NT2/D1 (cell line): ENCODE measurements at places on chromosomes 7 and 10.
A peak's percentile ranks its signal among the peaks of the same experiment; 100 is the strongest.

DNA sequence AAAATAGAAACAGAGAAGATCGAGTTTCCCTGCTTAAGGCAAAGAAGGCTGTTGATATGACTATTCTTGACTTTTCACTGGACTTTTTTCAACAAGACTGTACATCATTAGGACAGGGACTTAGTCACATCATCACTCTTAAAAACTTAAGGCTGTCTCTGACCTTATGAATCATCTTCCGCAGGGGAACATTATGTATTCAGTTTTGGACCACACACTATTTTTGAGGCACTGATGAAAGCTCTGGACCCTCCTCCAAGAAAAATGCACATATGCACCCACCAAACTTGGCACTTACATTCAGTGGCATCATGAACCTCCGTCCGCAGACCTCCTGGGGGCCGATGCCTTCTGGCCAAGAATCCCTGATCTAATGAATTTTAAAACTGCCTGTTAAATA is 96.4 kb downstream of the CALD1 start:
- DNase-seq, result no peak

GRCh38 chr7:130205084-130205947 is at the start of gene TMEM209:
TSS of gene TMEM209 (minus strand) at chr7:130205406. CDS start at chr7:130205375, 31 bp downstream.
- DNase-seq, result peak; percentile 97

- DNase-seq, result peak; percentile 11
Measured at GRCh38 chr7:149355390-149356048, 93.5 kb downstream of the ZNF783 start.

DNA sequence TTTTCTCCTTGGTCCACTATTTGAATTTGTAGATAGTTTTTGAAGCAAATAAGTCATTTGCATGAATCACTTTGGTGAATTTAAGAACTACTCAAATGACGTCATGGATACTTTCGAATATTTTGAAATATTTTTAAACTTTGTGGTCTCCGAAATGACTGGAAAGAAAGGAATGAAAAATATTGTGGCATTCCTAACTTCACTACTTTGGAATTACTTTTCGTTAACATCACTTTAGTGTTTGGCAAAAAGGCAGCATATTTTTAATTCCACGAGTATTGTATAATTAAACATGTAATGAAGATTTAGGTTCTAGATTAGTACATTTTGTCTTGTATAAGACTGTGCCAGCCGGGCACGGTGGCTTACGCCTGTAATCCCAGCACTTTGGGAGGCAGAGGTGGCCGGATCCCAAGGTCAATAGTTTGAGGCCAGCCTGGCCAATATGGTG is 35.3 kb upstream of the ZRANB1 start:
- DNase-seq, result no peak

- DNase-seq, result no peak
Measured at GRCh38 chr10:34351161-34351560, 463.9 kb downstream of the PARD3 start.

GRCh38 chr10:48626986-48627731 is 22.3 kb upstream of the ARHGAP22 start:
- no peak for DNase-seq

GRCh38 chr7:74297516-74298233 is 8.5 kb downstream of the CLIP2 start:
- DNase-seq, result no peak

DNA sequence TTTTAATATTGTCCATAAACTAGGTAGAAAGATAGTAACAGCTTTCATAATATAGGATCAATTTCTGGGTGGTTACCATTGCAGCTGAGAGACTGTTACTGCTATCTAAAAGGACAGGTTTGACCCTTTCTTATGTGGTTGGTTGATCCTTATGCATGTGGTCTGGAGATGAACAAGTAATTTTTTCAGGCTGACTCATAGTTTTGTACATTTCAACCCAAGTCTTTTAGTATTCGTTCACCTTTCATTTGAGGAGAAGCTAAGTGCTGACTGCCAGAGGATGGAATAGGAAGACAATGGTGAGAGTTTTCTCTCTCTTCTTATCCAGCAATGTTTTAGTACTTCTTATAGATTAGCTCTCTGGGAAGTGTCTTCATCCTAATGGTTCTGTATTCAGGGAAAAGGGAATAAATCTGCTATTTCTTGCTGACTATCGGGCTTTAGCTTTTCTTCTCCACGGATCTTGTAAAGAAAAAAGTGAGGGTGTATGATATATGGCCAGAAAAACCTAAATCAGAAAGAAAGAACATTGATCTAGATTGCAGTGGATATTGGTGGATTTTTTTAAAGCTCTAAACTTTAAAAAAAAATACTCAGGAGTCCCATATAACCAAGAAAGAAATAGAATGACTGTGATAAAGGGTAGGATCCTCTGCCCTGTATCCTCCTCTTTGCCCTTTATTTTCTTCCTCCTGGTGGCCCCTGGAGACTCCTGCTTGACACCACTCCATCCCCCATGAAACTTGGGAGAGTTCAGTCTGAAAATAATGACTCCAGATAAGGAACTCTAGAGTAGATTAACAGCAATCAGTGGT is 88.0 kb downstream of the CPED1 start:
- no peak for DNase-seq

- DNase-seq, result no peak
Measured at GRCh38 chr10:48748573-48748972, 63.9 kb downstream of the WDFY4 start.

DNA sequence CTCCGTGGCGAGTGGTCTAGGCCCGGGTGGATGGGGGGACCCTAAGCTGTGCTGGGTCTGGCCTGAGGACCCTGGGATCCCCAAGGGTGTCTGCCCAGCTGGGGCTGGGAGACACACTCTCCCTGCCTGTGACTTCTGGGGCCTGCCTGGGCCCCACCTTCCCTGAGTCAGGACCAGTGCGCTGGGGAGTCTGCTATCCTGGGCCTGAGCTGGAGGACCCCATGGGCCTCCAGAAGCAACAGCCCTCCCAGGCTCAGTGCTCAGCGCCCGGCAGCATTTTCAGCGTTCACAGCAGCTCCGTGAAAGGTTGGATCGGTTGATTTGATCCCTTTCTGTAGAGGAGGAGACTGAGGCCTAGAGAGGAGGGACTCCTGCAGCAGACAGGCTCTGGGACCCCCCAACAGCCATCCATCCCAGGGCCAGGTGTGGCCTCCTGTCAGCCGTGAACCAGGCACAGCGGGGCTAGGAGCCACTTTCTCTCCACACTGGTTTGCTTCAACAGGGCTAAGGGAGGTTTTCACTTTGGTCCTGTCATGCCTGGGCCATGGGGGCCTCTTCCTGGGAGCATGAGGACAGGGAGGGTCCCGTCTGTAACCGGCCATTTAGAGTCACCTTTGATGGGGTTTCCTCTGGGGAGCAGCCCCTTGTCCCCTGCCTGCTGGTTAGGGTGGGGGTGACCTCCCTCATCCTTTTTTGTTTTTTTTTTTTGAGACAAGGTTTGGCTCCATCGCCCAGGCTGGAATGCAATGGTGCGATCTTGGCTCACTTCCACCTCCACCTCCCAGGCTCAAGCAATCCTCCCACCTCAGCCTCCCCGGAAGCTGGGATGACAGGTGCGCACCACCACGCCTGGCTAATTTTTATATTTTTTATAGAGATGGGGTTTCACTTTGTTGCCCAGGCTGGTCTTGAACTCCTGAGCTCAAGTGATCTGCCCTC is 12.4 kb downstream of the FOXL3 start:
- DNase-seq, result no peak

- peak; percentile 13 for DNase-seq
Measured at GRCh38 chr7:88111140-88111743, 108.6 kb downstream of the SRI start.

GRCh38 chr7:119228482-119228881 is 1004.0 kb downstream of the ANKRD7 start:
- no peak for DNase-seq

GRCh38 chr10:29392376-29393021 is 103.6 kb downstream of the LYZL1 start:
- DNase-seq, result no peak

DNA sequence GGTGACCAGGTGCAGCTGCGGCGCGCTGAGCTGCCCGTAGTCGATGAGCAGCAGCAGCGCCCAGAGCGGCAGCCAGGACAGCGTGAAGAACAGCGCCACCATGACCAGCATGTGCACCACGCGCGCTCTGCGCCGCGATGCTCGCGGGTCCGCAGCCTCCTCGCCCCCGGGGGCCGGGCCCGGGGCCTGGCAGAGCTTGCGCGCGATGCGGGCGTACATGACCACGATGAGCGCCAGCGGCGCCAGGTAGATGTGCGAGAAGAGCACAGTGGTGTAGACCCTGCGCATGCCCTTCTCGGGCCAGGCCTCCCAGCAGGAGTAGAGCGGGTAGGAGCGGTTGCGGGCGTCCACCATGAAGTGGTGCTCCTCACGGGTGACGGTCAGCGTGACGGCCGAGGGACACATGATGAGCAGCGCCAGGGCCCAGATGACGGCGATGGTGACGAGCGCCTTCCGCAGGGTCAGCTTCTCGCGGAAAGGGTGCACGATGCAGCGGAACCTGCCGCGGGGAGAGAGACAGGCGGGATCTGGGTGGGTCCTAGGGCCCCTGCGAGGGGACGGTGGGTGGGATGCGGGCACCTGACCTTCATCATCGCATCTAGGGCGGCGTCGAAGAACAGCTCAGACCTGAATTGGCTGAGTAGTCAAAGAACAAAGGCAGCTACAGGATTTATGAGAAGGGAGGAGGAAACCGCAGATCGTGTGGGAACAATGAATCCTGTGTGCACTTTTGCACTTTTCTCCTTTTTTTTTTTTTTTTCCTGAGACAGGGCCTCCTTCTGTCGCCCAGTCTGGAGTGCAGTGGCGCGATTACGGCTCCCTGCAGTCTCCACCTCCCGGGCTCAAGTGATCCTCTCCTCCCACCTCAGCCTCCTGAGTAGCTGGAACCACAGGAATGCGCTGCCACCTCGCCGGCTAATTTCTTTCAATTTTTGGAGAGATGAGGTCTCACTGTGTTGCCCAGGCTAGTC is 22.4 kb upstream of the PPA1 start:
- DNase-seq, result no peak

- DNase-seq, result no peak
Measured at GRCh38 chr7:127650847-127651555, 993 bp upstream of the SND1 start.

DNA sequence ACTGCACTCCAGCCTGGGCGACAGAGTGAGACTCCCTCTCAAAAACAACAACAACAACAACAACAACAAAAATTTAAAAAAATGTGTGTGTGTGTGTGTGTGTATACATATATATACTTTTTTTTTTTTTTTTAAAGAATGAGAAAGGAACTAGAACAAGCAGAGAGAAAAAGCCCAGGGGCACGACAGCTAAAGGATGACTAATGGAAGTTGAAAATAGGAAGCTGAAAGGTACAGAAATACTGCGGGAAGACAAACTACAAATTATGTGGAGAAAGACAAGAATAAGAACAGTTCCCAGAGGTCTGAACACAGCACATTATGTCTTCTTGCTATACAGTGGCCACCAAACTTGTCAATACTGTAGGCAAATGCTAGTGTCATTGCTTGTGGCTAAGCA is 141.9 kb upstream of the PRSS1 start:
- DNase-seq, result no peak

DNA sequence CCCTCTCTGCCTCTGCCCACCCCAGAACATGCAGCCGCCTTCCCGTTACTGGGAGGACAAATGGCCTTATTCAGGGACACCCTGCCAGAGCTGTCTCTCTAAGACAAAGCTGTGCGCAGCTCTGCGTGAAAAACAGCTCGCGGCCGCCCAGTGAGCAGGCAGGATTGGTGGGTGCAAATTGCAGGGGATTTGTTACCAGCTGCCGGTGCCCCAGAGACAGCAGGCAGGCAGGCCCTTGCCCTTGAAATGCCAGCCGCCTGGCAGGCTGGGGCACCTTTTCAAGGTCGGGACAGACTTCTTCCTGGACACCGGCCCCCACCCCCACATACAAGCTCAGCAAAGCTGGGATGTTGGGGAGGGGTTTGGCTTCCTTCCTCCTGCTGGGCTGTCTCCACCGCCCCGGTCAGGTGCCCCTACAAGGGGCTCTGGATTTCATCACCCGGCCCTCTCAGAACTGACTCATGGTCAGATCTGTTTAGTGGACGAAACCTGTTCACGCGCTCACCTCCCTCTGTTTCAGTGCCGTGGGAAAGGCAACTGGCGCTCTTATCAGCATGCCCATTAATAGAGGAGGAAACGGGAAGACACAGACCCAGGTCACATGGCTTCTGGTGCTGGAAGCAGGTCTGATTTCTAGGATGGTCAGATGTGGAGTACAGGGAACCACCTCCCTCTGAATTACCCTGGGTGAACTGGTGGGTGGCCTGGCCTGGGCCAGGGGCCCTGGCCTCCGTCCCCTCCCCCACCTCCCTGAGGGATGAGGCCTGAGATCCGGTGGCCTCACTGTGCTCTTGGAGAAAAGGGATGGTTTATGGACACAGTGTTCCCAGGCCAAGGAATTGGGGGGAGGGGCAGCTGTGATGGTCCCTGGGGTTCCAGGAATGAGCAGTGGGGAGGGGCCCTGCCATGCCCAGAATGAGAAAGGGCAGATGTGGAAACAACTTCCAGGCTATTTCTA is 123.9 kb upstream of the PPIF start:
- DNase-seq, result no peak

- no peak for DNase-seq
Measured at GRCh38 chr7:81534446-81534845, 235.4 kb downstream of the HGF start.

DNA sequence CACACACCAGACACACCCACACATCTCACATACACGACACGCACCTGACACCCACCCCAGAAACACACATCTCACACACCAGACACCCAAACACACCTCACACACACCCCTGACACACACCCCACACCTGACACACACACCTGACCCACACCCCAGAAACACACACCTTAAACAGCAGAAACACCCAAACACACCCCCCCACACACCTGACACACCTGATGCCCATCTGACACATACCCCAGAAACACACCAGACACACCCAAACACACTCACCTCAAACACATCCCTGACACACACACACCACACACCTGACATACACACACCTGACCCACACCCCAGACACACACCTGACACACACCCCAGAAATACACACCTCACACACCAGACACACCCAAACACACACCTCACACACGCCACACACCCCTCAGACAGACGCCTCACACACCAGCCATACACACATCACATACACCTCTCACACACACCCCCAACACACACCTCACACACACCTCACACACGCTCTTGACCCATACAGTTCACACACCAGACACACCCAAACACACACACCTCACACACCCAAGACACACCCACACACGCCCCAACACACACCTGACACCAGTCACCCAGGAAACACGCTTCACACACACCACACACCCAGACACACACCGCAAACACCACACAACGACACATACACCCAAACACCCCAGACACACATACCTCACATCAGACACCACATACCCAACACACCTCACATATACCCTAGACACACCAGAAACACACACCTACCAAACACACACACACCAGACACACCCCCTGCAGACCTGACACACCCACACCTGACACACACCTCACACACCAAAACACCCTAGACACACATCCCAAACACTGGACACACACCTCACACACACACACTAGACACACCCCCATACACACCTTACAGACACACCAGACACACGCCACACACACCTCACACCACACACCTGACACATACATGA is 1.7 kb upstream of the CALY start:
- no peak for DNase-seq
